ENCODE measurements at places on chromosomes 12 and 14.

GRCh38 chr14:93015064-93015463 is 92.1 kb downstream of the CHGA start:
- DNase-seq: no peak

DNA sequence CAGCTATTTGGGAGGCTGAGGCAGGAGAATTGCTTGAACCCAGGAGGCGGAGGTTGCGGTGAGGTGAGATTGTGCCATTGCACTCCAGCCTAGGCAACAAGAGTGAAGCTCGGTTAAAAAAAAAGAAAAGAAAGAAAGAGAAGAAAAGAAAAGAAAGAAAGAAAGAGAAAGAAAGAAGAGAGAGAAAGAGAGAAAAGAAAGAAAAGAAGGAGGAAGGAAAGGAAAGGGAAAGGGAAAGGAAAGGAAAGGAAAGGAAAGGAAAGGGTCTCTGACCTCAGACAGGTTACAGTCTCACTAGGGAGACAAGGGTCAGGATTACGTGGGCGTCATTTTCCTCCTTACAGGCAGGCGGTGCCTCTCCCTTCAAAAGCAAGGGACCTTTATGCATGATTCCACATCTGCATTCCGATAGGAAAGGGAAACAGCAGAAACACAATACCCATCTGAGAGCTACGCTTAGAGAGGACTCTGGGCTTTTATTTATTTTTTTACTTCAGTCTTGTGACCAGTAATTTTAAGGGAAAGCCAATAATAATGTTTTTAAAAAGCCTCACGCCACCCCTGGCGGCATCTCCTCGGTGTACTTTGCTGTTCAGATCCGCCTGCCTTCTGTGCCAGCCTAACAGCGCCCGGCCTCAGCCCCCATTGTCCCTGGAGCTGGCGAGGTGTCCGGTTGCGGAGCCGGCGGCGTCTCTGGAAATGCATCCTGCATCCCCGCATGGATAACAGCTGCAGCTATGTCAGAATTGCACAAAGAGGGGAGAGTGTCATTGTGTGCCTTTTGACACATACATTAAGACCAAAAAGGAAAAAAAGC is 945 bp upstream of the HIP1R start:
- no peak for DNase-seq

GRCh38 chr14:20002319-20002718 is 356 bp downstream of the OR4Q2 start:
- no peak for DNase-seq

DNA sequence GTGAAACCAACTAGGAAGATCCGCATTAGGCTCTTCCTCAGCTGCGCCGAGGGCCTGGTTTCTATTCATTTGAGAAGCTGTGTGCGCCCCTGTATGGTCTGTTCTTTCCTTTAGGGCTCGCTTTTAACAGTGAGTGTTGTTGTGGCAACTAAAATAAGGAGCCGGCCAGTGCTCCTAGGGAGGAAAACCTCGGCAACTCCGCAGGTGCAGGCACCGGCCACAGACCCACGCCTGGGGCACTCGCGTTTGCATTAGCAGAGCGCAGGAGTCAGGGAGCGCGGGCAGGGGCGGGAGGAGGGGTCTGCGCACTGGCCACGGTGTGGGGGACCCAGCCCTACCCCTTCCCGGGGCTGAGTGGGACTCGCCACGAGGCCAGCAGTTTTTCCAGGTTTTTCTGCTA is 50.5 kb downstream of the STX2 start:
- DNase-seq: no peak

DNA sequence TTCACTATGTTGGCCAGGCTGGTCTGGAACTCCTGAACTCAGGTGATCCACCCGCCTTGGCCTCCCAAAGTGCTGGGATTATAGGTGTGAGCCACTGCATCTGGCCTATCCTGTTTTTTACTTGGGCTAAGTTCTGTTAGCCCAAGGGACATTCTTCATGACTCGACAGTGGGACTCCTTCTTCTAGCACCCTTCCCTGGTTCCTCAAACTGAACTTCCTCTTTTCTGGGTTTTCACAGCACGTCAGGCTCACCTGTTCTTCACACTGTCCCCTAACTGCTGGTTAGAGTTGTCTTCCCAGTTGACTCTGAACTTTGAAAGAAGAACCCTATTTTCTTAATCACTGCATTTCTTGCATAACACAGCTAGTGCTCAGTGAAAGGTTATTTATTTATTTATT is 22.5 kb downstream of the CABP1 start:
- DNase-seq: no peak

DNA sequence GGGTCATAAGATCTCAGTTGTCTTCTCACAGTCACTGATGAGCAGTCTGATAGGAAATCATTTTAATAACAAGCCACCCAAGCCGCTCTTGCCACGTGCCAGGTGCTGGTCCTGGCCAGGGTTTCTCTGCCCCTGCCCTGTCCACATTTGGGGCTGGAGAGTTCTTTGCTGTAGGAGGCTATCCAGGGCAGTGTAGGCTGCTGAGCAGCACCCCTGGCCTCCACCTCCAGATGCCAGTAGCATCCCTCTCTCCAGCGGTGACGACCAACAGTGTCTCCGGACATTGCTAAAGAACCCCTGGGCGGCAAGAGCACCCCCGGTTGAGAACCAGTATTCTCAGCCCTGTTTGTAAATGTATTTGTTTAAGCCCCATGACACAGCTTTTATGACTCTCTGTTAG is 243.7 kb downstream of the GLT1D1 start:
- DNase-seq: no peak

DNA sequence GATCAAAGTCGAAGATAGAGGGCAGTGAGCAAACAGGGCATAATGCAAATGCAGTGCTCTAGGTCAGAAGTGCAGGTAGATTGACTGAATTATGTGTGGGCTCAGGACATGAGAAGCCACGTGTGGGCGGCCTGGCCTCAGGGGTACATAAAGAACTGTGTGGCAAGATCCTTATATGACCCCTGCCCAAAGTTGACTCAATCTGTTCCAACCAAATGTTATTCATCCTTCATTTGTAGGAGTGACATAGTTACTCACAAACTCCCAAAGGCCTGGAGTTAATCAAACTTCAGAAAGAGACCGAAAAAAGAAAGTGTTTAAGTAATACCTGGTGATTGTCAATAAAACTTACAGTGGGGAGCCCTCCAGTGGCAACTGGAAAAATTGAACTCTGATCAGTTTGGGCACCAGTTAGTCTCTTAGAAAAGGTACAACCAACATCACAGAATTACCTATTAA is 150.4 kb upstream of the FAR2 start:
- no peak for DNase-seq

GRCh38 chr14:78363008-78363407 is 192.8 kb downstream of the NRXN3 start:
- no peak for DNase-seq

- DNase-seq: no peak
These were observed 57.7 kb downstream of the HMGA2 start for GRCh38 chr12:65881965-65882413.

DNA sequence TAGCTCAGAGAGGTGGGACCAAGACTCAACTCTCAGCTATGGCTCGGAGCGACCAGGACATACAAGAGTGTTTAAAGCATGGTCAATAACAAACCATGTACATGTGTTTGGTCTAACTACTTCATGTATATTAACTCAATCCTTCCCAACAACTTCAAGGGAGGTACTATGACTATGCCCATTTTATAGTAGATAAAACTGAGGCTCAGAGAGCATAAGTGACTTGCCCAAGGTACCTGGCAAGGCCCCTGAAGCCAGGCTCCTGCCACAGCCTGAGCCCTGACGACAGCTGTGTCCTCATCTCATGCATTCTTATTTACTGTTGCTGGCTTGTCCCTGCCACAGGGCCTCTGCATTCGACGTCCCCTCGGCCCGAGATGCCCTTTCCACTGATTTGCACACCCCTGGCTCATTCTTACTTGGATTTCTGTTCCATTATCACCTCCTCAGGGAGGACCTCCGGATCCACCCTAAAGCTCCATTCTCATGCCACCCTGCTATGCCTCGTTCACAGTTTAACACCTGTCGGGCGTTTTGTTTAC is 2.6 kb downstream of the TESC start:
- no peak for DNase-seq

- DNase-seq: no peak
These were observed 300.1 kb downstream of the VRK1 start for GRCh38 chr14:97097296-97097695.

- no peak for DNase-seq
These were observed 111.2 kb downstream of the TMTC1 start for GRCh38 chr12:29672580-29672979.

DNA sequence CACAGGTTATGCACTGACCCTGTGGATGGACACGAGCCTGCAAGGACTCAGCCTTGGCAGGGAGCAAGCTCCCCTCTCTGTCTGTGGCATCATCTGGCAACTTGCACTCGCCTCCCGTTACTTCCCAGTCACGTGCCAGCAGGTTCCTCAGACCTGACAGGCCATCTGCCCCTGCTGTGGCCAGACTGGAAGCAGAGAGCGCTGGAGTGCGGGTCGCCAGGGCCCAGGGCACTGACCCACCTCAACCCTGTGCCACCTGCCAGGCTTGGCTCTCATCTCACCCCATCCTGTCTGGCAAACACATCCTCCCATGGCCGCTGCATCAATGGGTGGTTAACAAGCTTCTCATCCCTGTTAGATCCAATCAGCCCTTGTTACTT is 28.4 kb downstream of the SLC6A12 start:
- no peak for DNase-seq

GRCh38 chr12:32309811-32310736 is 89.3 kb upstream of the FGD4 start:
- no peak for DNase-seq

DNA sequence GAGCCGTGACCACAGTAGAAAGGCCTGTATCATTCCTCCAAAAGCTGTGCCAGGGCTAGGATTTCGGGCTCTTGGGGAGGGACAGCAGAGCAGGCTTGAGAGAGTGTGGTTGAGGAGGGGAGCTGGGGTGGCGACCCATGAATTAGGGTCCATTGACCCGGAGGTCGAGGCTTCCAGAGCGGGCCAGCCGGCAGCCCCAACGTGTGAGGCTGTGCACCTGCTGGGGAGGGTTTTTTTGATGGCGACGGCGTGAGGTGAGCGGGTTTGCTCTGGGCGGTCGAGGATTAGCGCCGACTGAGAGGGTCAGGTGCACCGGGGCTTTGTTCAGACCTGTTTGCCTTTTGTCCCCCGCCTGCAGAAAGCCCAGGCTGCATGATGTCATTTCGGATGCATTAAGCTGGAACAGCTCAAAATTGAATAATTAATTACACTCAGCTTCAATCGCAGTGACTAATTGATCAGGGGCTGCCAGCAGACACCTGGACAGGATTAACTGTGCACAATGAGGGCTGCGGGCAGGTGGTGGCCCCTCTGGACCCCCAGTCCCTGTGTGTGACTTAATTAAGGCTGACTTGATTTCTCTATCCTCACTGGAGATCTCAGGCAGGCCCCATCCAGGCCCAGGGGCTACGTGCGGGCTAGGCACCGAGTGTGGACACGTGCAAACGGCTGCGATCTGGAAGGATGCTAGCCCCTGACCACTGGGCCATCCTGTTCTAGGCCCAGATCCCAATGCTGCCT is 42.1 kb upstream of the MEG3 start:
- no peak for DNase-seq

GRCh38 chr14:65195042-65195719 is 92.9 kb upstream of the MAX start:
- DNase-seq: no peak

DNA sequence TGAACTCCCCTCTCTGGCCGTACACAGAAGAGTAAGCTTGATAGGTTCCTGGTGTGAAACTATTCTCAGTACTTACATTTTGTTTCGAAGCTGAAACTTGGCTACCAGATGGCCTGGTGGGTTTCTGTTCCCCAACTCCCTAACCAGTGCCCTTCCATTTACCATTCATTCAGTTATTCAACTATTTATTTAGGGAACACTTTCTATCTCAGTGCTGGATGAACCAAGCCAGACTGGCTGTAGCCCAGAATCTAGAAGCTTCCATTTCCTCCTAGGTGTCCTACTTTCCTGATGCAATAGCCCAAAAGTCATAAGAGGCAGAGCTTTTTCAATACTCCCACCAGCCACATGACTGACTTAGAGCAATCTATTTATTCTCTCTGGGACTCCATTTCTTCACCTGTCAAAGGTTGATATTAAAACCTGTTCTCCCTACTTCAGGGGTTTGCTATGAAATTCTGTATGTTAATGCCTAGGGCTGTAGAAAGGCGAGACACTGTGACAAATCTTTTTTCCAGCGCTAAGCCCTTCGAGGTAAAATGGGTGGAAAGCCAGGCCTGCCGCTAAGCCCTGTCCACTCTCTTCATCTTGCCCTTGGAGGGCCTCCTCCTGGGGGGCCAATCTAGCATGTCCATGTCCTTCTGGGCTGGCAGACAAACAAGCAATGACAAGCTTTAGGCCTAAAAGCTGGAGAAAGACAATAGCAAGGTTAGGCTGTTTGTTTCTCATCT is 8.1 kb upstream of the IRF2BPL start:
- DNase-seq: no peak

GRCh38 chr14:93645200-93645599 is 143.1 kb downstream of the PRIMA1 start:
- no peak for DNase-seq

- DNase-seq: no peak
These were observed 29.2 kb downstream of the FBLN5 start for GRCh38 chr14:91918186-91918883.

DNA sequence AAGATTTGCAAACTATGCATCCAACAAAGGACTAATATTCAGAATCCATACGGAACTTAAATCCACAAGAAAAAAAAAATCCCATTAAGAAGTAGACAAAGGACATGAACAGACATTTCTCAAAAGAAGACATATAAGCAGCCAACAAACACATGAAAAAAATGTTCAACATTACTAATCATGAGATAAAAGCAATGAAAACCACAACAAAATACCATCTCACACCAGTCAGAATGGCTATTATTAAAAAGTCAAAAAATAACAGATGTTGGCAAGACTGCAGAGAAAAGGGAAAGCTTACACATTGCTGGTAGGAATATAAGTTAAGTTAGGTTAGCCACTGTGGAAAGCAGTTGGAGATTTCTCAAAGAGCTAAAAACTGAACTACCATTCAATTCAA is 16.2 kb downstream of the CDK17 start:
- no peak for DNase-seq

DNA sequence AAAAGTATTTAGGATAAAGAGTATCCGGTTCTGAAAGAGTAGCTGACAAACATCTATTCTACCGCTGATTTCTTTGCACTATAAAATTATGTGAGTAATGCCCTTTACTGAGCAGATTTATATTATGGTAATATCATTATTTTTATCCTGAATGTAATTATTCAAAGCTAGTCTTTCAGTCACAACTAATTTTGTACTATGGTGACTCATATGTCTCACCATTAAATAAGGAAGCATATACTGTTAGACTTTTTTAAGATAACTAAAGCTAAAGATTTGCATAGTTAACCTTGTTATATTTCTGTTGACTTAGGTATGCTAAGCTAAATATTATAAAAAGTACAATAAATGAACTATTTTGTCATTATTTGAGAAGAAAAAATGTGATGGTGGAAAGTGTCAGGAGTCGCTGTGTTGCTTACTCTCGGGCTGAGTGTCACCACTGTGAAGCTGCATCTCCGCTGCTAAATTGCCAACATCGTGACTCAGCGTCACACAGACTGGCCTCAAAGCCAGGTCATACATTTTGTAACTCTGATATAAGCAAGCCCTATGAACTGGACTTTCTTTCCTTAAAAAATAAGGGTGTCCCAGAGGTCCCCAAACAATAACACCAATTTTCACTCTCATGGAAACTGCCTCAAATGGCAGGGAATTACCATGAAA is 69.1 kb upstream of the SSTR1 start:
- no peak for DNase-seq

All from activated T-cell treated with anti-CD3 and anti-CD28 coated beads for 24 hours (primary cell).